ENCODE measurements at places on chromosomes 12 and 14.

DNA sequence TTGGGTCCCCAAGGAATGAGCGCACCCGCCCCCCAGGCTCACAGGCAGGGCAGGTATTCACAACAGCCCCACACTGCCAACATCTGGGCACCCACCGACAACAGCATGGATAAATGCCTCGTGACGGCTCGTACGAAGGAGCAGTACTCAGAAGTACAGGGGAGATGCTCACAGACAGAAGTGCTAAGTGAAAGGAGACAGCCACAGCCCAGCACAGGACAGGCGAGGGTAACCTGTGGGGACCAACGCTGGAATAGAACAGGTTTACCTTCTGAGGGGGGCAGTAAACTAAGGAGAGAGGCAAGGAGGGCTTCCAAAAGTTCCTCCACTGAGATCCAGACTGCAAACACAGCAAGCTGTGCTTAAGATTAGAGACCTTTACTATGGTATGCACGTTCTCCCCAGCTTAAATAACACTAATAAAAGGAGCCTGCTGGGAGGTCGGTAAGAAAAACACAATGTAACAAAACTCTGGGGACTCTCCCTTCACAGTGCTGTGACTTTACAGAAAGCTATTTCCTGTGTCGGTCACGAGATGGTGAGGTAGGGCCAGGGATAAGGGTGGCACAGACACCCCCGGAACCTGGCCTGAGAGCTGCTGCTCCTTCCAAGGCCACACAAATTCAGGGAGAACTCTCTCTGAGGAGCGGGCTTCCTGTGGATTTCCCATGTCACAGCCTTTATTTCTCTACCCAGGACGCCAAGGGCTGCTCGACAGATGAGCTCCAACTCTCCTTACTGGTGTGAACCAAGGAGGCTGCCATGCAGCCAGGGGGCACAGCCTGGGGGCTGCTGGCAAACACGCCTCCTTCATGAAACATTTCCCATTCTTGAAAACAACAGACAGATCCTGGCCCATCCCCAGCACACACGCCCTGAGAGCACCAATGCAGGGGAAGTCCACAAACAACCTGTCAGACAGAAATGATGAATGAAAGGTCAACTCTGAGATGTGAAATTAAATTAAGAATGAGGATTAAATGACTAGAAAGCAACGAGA is 26.3 kb downstream of the SLC15A4 start:
- no peak for DNase-seq

DNA sequence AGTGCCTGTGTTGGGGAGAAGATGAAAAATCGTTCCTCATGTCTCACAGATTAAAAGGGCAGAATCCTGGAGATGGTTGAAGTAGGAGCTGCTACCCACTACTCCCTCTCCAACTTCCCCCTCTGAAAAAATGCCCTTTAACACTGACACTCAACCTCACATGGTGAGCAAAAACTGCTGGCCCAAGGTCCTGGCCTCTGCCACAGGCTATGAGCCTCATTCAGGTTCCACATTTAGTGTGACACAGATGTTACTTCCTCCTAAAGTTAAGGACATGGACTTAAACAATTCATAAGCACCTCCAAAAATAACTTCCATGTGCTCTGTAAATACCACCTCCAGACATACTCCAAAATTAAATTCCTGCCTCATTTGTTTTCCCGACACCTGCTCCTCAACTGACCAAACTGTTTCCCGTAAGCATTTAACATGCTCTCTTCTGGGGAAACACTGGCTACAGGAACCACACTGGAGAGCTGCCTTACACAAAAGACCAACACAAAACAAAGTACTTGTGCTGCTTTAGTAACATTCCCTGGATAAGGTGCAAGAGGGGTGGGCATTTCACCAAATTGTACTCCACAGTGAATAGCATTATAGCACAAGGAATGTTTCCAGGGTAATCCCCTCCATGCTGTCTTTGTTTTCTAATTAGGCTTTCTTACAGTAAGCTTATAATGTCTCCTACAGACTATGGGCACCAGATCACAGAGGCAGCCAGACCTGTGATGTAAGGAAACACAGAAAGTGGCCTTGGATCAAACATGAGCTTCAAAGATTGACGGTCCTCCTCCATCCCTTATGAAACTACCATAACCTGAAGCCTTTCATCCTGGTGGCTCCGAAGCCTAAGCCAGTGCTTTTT is 57.0 kb downstream of the PHLDA1 start:
- no peak for DNase-seq

DNA sequence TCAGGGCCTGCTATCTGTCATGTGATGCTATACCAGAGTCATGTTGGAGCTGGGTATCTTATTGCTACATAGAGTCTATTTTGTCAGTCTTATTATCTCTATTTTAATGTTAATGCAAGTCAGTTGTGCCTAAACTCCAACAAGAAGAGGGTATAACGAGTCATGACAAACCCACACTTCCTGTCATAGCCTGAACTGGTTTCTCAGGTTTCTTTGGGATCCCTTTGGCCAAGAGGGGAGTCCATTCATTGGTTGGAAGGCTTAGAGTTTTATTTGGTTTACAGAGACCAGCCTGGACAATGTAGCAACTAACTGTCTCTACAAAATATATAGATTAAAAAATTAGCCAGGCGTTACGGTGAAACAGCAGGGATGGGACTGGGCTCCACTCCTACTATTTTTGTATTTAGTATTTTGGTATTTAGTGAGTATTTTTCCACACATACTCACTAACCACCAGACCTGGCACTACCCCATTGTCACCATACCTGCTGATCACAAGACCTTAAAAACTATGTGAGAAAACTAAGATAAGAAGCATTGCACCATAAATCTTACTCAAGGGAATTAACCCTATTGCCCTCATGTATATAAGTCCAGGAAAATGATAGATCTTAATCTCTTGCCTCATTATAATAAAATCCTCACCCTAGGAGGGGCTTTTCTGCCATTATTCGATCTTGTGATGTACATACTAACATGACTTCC is 387.5 kb downstream of the IPO8 start:
- DNase-seq: no peak

DNA sequence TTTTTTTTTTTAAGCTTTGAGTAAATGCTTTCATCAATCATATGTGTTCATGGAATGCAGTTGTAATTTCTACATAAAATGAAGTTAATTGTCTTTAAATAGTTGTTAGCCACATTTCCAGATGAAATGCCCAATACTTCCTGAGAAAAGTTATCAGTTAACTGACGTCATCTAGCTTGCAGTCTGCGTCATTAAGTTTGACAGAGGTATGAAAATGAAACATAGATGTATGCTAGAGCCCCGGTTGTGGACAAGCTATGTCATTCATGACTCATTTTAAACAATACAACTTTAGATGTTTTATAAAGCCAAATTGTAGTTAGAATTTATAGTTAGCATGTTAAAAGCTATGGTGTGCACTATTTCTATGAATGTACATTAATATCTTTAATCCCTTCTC is 90.7 kb downstream of the PLEKHA5 start:
- DNase-seq: no peak

GRCh38 chr12:85627584-85627983 is 208.6 kb downstream of the RASSF9 start:
- DNase-seq: no peak

DNA sequence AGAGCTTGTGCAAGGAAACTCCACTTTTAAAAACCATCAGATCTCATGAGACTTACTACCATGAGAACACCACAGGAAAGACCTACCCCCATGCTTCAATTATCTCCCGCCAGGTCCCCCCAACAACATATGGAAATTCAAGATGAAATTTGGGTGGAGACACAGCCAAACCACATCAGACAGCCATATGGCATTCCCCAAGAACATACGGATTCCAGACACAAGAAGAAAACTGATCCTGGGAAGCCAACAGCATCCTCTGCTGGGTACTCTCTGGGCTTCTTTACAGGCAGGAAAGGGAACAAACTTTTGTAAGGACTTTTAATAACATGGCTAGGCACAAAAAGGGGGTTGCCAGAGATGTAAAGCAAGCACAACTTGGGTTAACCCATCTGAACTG is 127.2 kb downstream of the TMEM132C start:
- DNase-seq: no peak

- DNase-seq: no peak
These were observed 54.5 kb upstream of the ALG10 start for GRCh38 chr12:33967760-33968159.

GRCh38 chr14:53953828-53954550 is 2.6 kb downstream of the BMP4 start:
- no peak for DNase-seq

DNA sequence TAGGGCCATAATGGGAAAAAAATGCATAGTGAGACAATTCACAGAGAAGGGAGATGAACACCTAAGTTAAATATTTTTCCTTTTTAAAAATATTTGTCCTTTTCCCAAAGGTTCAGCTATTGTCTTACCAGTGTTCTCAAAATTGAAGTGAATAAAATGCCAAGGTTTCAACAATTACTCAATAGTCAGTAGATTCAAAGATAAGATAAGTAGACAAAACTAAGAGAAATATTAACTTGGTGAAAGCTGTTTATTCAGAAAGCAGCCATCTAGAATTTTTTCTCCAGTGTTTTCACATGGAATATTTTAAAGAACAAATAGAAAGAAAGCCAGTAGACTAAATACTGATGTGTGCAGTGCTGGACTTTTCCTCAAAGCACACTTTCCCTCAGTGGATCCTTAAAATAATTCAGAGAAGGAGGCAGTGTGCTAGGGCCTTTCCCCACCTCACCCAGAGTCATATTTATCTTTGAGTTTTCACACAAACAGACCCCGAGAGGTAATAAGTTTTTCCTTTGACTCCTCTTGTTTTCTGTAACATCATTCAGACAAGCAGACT is 144.5 kb upstream of the PLEKHG7 start:
- no peak for DNase-seq

DNA sequence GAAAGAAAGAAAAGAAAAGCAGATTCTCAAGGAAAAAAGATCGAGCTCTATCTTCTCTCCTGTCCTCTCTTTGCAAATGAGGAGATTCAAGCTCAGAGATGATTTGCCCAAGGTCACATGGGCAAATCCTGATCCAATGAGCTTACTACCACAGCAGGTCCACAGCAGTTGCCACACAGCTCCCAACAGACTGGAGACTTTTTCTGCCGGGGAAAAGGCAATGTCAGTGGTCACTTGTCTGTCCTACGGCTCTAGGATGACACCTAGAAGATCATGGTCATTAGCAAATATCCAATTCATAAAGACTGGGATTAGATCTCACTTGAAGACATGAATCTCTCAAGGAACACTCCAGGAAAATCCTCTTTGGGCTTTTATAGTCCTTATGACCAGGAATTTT is 58.8 kb downstream of the TTC7B start:
- DNase-seq: no peak

- no peak for DNase-seq
These were observed 133.8 kb downstream of the BCAT1 start for GRCh38 chr12:24815114-24815423.

DNA sequence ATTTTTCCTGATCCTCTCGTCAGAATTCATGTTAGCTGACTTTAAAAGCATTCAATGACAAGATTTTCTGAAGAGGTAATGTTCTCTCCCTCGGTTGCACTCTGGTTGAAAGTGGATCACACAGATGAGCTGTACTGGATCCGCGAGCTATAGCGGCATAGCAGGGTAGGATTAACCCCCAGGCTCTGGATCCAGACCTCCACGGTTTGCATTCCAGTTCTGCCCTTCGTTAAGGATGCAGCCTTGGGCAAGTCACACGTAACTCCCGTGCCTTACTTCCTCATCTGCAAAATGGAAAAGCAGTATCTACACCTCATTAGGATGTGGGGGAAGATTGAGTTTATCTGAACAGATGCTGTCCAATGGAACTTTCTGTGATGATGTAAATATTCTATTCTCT is 13.8 kb downstream of the CCDC92 start:
- no peak for DNase-seq

- no peak for DNase-seq
These were observed 229.4 kb downstream of the ERC1 start for GRCh38 chr12:1220127-1221092.

GRCh38 chr14:101743701-101744100 is 17.8 kb upstream of the PPP2R5C start:
- no peak for DNase-seq

GRCh38 chr12:121423253-121423652 is 23.3 kb downstream of the RNF34 start:
- no peak for DNase-seq

DNA sequence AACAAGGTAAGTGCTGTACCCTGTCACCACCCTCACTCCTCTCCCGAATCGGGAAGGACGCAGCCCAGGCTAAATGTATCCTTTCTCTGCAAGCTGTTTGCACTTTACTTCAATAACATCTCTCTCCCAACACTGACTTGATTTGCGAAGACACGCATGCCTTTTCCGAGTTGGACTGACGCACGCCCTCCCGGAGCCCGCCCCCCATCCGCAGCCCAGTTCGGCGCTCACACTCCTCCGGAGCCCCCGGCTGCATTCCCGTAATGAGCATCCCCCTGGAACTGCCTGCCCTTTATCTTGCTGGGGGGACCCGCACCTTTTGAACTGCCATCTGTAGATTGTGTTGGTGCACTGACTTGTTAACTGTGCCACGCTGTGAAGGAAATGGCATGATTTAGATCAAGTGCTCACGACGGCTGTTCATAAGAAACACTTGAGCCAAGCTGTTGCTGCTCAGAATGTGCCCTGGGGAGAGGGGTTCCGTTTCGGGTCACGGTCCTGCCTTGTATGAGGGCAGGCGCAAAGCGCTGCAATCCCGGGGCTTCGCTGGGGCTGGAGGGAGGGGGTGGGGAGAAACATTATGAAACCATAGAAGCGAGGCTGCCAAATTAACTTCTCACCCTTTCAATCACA is 176.6 kb upstream of the CDKN3 start:
- DNase-seq: no peak

GRCh38 chr14:101369194-101369915 is 191.9 kb upstream of the DIO3 start:
- DNase-seq: no peak

DNA sequence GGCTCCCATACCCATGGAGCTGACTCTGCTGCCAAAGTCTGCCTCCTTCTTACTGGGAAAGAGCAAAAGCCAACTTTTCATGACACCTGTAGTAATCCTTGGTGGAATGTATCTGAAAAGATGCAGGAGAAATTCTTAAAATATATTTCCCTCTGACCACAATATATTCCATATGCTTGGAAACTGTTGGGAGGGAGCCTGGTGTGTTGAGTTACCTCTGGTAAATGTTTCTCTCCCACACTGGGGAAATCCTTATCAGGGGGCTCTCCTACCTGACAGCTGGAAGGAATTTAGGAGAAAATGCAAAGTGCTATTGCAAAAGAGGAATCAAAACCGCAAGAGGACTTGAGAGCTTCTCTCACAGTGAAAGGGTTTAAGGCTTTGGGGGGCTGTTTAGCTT is 139.4 kb downstream of the TBX5 start:
- DNase-seq: no peak

DNA sequence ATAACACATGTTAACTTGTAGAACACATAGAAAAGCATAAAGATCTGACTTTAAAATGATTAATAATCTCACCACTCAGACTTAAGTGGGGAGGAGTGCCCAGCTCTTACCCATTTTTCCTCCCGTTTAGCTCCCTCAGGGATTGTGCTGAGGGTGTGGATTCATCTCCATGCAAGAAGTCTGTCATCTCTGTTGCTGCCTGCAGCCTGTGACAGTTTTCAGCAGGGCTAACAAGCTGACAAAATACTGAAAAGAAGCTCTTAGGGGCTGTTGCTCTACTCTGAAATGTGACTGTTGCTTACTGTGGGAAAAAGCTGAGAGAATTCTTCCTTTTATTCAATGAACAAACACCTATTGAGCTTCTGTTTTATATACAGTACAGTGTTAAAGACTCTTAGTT is 216.2 kb downstream of the CPNE8 start:
- DNase-seq: no peak

Data from activated T-helper 1 cell treated with anti-CD3 and anti-CD28 coated beads, Interleukin-12 subunit alpha, Interleukin-12 subunit beta, Interleukin-2, Interleukin-4 antibody, amounts not matched to agents 30 ng/mL and 10 ng/mL and 1 ng/mL, durations not matched to agents 14 hours and 24 hours and 36 hours (primary cell).